ENCODE measurements at places on chromosomes 2 and 18.
A peak's percentile ranks its signal among the peaks of the same experiment; 100 is the strongest.

- no peak for DNase-seq
These were observed at the start of gene TUBA3E for GRCh38 chr2:130198343-130198742. Gene TUBA3E, minus strand, starts transcription at chr2:130198439. Its CDS starts 79 bp downstream, at chr2:130198360.

DNA sequence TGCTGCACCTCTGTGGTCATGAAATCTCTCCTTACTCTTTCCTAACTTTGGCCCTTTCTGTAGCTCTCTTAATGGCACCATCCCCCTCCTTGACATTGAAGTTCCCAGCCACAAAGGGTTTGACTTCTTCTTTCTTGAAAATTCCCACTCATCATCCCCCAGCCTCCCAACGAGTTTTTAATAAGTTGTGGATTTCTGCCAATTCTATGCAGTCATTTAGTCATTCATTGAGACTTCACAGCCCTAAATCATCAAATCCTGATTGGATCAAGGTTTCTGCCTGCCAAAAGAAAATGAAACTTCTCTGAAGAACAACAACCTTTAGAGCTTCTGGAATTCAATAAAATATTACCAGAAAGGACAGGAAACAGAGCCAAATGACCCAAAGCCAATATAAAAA lies 354.3 kb downstream of the CLIP4 start:
- peak; percentile 69 for DNase-seq

DNA sequence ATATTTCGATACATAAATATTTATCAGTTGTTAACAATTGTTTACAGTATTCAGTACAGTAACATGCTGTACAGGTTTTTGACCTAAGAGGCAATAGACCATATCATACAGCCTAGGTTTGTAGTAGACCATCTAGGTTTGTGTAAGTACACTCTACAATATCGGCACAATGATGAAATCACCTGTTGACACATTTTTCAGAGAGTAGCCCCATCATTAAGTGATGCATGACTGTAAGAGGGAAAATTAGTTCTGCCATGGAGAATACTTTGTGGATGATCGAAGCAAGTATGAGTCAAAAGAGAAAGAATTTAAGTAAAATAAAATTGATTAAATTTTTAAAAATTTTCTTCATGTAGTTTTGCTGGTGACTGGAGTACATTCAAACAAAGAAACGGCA lies 32.6 kb downstream of the VIT start:
- peak; percentile 47 for DNase-seq

- DNase-seq, result peak; percentile 77
These were observed 51.5 kb downstream of the CDC42EP3 start for GRCh38 chr2:37619959-37620300.

- DNase-seq, result no peak
These were observed 97.0 kb downstream of the FOXI3 start for GRCh38 chr2:88355486-88355885.

GRCh38 chr2:24454294-24454693 lies 36.8 kb upstream of the NCOA1 start:
- peak; percentile 66 for DNase-seq

DNA sequence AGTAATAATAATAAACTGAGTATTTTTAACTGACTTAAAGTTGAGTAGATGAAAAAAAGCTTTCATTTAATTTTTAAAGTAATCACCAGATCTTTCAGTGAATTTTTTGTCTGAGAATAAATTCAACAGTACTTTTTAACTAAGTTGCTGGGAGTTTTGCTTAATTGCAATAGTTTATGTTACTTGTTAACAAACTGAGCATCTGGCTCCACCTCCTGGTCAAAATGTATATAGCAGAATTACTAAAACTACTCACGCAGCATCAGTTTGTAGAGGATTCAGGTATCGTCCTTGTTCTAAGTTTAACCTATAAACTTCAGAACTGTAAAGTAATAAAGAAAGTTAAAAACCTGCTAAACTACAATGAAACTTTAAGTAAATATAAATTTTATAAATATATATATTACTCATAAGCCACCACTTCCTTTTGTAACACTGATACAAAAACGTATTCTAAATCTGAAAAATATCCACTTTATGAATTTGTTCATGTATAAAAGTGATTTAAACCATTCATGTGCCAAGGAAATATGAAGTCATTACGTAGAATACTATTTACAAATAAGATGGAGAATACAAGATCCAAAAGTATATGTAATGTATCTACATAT lies 21.3 kb downstream of the NOL10 start:
- DNase-seq, result peak; percentile 52

- peak; percentile 2 for DNase-seq
These were observed 31.9 kb downstream of the C1QL2 start for GRCh38 chr2:119126650-119127049.

DNA sequence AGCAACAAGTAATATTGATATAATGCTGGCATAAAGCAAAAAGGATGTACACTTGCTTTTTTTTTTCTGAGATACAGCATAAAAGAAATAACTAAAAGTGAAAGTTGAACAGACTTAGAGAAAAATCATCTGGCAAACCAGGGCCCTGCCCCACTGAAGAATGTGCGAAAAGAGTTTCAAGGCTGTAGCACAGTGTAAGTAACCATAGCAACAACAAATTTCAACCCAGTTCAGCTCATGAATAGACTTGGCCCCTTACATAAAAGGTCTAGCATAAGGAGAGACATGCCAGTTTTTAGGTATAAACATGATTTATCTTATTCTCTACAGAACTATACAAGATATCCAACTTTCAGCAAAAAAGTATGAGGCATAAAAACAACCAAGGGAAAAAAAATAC lies 113.7 kb upstream of the GYPC start:
- DNase-seq, result no peak

DNA sequence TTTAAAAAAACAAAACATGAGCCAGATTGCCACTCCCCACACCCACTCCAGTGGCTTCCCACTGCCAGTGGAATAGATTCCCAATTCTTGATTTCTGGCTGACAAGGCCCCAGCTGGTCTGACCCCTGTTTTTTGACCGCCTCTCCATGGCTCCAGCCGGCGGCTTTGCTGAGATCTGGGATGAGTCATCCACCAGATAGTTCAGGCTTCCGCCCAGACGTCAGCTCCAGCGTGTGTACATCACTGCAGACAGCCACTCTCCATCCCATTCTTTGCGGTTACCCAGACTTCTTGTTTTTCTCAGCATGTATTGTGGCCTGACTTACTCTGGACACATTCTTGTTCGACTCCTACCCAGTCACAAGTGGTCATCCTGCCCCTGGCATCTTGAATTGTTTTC lies 227.9 kb downstream of the GBX2 start:
- DNase-seq, result peak; percentile 83

DNA sequence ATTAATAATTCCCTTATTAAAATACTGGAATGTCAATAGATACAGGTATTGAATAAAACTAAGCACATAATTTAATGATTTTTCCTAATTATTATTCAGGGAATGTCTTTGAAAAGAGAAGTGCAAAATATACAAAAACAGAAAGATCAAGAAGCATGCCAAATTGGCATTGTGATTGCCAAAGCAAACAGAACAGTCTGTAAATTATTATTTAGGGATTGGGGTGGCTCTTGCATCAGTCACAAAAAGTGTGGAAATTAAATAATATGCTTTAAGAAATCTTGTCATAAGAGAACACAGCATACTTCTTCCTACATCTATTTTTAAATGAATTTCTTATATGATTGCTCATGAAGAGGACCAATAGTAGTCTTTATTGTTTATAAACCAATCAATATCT lies 1211.9 kb downstream of the DPP10 start:
- DNase-seq, result no peak

DNA sequence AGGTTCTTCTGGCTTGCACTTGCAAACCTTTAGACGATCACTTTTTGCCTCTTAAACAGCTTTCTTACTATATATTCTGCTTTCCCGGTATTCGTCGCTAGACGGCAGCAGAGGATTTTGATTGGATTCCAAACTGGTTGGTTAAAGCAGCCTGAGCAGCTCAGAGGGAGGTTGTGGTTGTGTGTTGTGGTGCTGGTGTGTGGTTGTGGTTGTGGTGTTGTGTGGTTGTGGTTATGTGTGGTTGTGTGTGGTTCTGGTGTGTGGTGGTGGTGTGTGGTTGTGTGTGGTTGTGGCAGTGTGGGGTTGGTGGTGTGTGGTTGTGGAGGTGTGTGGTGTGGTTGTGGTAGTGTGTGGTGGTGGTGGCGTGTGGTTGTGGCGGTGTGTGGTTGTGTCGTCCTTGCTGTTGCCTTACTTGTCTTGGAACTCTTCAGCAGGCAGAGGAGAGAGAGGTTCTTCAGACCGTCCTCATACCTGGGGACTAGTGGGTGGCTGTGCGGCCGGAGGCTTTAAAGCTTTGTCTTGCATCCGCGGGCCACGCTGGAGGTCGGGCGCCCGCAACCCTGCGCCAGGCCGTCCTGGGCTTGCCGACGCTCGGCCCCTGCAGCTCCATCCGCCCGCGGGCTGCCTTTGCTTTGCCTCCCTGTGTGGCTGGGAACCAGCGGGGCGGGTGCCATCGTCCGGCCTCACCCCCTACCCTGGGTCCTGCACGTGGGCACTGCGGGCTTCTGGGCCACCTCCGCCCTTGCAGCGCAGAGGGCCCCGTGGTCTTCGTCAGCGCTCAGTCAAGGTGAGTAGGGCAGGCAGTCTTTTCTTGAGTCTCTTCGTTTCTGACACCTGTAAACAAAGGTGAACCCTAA lies 190.8 kb downstream of the ARHGAP28 start:
- DNase-seq, result peak; percentile 70

DNA sequence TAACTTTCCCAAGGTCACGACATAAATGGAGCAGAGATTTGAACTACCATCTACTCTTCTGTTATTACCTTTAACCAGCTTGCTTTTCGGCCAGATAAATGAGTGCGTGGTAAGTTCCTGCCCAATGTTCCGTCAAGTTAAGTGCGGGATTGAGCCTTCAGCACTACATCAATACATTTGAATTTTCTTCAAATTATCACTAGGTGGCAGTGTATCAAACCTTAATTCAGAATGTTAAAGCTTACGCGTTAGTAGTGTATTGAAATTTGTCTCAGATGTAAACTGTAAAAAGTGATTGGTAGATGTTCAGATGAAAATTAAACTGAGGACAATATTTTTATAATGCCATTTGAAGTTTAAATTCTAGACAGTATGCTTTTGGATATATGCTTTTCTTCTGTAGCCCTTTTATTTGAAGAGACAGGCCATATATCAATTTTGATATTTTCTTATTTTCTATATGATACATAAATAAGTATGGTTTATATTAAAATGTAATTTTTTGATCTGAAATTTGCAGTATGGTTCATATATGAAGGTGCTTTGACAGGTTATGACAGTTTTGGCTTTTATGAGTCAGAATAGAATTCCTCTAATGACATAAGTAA lies 681.3 kb downstream of the ADCYAP1 start:
- DNase-seq, result peak; percentile 29

DNA sequence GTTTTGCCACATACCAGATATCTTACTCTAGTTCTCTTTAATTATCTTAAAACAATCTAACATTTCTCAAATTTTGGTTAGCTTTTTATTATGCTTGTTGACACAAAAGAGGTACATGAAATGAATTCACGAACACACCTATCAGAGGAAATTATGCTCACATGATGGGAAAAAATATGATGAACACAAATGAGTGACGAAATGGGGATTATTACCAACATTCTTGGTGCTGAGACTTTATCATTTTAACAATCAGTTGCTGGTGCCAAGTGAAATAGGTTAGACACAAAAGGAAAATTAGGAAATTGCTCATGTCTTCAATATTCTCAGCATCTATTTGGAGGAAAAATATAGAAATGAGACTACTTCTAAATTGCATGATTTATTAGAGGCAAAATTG lies 944.7 kb upstream of the NRXN1 start:
- peak; percentile 36 for DNase-seq

DNA sequence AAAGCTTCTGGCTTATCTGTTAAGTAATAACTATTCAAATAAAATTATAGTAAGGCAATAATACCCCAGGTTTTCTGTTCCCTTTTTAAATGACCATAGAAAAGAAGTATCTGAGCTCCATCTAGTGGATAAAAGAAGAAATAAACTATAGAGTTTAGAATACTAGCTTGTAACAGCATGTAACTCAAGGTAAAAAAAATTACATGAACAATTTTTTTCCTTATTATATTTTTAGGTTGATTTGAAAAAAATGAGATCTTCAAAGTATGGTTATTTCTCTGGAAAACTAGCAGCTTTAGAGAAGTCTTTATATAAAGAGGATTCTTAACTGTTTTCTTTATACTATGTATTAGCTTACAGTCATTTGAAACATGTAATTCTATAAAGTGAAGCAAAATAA lies 58.1 kb downstream of the NCKAP1 start:
- peak; percentile 29 for DNase-seq

DNA sequence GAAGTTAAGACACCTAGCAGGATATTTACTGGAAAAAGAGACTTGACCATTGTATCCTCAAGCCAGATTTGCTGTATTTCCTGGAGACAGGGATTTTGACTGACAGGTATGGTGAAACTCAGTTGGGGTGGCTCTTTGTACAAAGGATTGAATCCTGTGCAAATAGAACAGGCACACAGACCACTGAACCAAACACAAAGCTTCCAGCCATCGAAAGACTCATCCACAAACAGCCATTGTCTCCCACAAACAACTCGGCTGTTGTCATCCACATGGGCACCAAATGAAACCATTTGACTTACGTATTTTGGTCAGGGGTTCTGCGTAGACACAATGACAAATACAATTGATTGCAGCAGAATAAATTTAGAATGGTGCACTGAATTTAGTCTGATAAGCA lies 15.9 kb downstream of the RNF152 start:
- no peak for DNase-seq

DNA sequence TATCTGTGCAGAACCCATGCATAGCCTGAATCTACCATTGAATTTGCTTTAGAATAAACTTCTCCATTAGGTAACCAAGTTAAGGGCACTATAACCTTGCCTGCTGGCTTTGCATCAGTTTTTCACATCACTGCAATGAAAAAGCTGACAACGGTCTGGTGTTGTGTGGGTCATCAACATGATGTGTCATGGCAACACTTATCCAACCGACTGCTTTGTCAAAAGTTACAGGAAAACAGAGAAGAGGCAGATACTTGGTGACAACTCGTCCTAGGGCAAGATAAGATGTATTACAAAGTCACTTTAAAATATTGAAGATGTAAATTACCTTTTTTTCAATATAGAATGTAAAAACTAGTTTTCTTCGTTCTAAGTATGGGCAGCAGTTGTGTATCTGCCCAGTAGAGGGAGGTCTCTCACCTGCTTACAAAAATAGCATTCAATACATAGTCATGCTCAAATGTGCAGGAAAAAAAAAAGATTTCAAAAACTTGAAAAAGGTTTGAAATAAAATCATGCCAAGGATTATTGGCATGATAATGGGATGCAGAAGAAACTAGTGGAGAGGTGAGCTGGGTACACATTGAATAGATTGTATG lies 96.3 kb downstream of the EVA1A start:
- peak; percentile 40 for DNase-seq

- DNase-seq, result peak; percentile 15
These were observed 141.4 kb upstream of the LTBP1 start for GRCh38 chr2:32805104-32806095.

GRCh38 chr2:201915446-201915845 lies 109.1 kb downstream of the CDK15 start:
- no peak for DNase-seq

DNA sequence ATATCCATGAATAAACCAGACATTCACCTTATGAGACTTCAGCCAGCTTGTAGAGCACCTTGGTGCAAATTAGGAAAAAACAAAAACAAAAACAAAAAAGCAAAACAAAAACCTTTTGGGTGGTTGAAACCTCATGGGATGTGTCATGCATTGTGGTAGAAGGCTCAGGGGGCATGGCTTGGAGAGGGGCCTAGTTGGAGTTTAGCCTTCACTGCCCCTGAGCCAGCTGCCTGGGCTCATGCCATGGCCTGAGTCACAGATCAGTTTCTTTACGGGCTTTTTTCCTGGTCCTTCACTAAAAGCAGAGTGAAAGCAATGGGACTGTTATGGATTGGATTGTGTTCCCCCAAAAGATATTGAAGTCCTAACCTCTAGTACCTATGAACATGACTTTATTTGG lies 22.0 kb upstream of the DAPL1 start:
- peak; percentile 14 for DNase-seq

All from fibroblast of skin of right biceps (primary cell).